ENCODE measurements at places on chromosomes 1 and 21.
A peak's percentile ranks its signal among the peaks of the same experiment; 100 is the strongest.

DNA sequence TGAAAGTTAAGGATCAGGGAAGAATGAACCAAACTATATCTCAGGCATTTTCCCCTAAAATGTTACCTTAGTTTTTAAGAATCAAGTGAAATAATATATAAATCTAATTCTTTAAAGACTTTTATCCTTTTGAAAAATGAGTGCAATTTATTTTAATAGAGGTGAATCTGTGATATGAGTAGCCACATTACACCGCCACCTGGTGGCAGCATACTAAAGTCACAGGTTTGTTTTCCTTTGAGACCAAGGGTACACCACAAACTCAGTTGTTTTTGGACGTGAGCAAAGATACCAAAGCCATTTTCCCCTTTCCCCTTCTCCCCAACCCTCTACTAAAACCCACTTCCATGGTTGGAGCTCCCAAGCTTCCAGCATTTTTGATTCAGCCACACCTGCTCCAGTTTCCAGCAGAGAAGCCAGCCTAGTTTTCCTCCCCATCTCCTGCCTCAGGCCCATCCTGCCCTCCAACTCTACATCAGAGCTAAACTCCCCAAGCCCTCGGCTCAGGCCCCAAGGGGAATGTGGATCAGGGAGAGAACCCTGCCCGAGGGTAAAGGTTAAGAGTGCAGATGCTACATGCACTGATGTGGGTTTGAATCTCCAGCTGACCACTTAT lies 22.9 kb upstream of the LDLRAP1 start:
- DNase-seq: peak; percentile 71

- no peak for DNase-seq
Measured at GRCh38 chr21:17059936-17060335, 452.9 kb upstream of the CXADR start.

DNA sequence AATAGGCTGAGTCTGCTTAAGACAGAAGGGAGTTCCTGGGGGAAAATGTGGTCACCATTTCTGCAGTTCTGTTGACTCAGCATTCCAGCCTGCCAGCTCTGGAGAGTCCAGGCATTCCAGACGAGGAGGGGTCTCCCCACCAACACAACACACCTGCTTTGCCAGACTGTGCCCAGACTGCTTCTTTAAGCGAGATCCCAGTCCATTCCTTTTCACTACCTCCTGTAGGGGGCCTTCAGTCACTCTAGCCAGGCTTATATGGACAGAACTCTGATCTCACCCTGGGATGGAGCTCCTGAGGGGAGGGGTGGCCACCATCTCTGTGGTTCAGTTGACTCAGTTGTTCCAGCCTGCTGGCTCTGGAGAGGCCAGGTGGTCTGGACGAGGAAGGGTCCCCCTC lies 48.5 kb downstream of the UBE2U start:
- no peak for DNase-seq

- no peak for DNase-seq
Measured at GRCh38 chr1:27086026-27086425, 68.9 kb downstream of the SLC9A1 start.

DNA sequence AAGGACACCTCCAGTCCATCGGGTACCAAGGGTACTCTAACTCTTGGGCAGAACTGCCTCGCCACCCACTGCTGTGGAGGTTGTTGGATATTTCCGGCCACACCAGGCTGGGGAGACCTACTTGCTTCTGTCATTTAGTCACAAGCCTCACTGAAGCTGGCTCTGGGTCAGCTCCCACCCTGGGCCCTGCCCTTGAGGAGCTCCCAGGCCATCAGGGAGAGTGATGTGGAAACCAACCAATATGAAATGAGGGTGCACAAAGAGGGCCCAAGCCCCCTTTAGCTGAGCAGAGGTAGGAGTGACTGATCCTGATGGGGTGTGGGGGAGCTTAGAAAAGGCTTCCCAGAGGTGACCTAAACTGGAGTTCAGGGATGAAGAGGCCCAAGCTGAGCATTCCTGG lies 19.6 kb downstream of the PARS2 start:
- DNase-seq: no peak

- no peak for DNase-seq
Measured at GRCh38 chr1:36304970-36305914, 926 bp upstream of the SH3D21 start.

DNA sequence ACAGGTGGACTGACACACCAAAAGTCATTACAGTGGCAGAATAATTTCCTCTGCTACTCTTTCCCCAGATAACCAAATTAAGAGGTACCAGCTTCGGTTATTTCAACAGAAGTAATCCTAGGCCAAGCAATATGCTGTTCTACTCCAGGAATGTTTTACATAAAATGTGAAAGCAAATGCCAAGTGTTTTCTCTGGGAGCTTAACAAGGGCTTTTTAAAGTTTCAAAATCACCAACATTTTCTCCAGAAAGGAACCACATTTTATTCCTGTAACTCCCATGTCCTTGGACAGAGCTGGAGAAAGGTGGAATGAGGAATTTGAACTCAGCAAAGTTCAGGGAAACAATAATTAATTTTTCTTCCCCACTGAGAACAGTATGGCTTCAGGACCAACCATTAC lies 27.2 kb downstream of the CNN3 start:
- no peak for DNase-seq

DNA sequence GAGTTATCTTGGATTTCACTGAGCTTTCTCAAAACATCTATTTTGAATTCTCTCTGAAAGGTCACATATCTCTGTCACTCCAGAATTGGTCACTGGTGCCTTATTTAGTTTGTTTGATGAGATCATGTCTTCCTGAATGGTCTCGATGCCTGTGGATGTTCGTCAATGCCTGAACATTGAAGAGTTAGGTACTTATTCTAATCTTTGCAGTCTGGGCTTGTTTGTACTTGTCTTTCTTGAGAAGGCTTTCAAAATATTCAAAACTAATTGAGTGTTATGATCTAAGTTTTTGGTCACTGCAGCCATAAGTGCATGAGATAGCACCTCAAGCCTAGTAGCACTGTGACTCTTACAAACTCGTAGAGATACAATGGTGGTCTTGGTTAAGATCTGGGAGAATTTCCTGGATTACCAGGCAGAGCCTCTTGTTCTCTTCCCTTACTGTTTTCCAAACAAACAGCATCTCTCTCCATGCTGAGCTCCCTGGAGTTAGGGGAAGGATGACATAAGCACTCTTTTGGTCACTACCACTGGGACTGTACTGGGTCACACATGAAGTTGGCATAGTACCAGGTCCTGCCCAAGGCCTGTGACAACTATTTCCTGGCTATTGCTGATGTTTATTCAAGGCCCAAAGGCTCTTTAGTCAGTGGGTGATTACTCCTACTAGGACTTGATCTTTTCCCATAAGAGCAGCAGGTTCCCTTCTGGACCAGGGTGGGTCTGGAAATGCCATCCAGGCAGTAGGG lies 25.6 kb downstream of the SLC22A15 start:
- no peak for DNase-seq

DNA sequence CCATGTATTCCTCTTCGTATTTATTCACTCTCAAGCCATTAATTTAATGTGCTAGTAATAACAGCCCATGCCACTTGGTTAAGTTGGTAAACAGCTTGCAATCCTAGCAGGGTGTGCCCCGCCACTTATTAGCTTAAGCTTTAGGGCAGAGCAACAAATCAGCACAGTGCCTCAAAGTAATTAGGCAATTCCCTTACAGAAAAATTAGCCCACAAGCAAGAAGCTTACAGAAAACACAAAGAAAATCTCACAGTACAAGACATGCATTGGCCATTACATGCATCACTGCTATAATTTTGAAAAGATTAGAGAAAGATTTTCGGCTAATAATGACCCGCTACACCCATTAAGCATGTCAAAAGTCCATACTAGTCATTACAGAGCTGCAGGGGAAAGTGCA lies 47.6 kb downstream of the TGFB2 start:
- no peak for DNase-seq

GRCh38 chr1:8674912-8675311 lies 142.5 kb downstream of the RERE start:
- DNase-seq: no peak

DNA sequence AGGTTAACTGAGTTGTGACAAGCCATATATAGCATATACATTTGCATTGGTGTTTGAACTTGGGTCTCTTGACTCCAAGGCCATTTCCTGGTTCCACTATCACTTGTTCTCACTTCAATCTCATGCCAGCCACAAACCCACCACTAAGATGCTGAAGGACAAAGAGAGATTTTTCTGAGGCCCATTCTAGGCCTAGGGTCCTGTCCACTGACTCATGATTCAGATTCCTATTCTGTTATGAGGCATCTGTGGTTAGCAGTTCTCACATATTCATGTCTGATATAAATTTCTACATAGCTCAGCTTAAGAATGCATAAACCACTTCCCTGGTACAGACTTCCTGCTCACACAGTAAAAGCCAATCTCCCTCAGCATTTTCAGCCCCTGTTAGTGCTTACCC lies 326.1 kb upstream of the BEND5 start:
- DNase-seq: no peak

DNA sequence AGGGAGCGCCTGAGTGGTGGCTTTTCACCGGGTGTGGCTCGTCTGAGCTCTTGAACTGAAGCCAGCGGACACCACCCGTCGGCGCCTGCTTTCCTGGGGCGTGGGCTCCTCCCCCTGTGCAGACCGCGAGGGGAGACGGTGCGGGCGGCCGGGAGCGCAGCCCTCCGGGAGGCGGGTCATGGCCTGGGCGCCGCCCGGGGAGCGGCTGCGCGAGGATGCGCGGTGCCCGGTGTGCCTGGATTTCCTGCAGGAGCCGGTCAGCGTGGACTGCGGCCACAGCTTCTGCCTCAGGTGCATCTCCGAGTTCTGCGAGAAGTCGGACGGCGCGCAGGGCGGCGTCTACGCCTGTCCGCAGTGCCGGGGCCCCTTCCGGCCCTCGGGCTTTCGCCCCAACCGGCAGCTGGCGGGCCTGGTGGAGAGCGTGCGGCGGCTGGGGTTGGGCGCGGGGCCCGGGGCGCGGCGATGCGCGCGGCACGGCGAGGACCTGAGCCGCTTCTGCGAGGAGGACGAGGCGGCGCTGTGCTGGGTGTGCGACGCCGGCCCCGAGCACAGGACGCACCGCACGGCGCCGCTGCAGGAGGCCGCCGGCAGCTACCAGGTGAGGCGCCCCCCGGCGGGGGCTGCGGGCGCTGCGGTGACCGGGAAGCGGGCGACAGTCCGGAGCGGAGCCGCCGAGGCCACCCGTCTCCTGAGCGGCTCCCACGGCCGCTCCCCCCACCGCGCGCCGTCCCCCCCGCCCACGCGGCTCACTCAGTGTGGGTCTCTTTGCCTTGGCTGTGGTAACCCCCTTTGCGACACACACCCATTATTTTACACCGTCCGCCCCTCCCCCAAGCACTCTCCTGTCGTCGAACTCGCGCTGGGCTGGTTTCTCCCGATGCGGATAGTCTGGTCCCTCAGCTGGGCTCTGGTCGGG lies at the start of gene TRIM58:
TSS of gene TRIM58 (plus strand) at position 119 of the 916 bp plus-strand sequence. CDS start at position 179, 60 bp downstream.
- DNase-seq: peak; percentile 22

- no peak for DNase-seq
Measured at GRCh38 chr1:41469706-41470105, 14.8 kb downstream of the EDN2 start.

GRCh38 chr21:25462517-25462971 lies 144.7 kb downstream of the MRPL39 start:
- no peak for DNase-seq

- DNase-seq: no peak
Measured at GRCh38 chr21:42666023-42666747, 12.8 kb downstream of the PDE9A start.

DNA sequence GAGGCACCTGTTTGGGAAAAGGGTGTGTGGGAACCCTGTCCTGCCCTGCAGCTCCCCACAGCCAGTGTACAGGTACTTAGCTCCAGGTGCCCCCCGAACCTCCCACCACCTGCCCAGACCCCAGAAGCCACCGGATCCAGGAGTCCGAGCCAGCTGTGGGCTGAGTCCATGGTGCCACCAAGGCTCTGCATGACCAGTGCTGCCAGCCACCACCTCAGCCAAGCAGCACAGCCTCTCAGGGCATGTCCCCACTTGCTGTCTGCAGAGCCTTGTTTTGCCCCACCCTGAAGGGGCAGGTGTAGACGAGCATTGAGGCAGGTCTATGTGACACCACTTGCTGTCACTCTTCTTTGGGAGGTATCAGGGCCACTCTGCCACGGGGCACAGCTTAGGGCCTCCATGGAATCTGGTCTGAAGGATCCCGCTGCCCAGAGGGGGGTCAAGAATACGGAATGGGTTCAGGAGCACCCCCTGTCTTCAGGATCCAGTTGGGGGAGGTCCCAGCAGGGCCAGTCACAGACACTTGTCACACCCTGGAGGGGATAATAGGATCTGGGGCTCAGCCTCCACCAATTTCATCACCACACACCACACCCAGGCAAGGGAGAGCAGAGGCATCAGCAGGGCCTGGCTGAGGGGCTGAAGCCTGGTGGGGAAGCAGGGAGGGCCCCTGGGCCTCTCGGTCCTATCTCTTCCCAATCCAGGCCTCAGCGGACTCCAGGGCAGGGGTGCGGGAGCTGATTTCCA lies 27.7 kb downstream of the ARHGEF19 start:
- no peak for DNase-seq

DNA sequence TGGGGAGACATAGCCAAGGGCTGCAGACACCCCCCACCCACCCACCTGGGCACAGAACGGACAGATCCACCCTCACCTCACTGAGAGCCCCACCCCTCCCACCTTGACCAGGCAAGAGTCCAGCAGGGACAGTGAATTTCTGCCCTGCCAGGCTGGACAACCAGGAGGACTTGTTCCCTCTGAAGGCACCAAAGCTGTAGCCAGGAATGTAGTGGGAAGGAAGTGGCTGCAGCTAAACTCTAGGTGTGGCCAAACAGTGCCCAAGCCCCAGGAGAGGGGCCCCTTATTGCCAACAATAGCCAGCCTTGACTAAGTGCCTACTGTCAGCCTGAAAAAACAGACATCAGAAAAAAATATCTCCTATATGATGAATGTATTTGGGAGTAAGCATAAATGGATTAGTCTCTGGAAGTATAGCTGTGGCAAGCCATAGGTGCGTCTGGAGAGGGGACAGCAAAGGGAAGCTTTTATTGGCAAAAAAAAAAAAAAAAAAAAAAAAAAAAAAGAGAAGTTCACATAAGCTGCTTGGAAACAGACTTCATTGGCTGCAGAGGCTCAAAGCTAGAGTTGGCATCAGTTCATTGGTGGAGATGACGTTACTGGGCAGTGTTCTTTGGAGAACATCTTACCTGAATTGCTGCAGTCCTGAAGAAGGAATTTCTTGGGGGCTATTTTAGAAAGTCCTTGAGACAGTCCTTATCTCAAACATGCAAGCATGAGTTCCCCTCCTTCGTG lies 64.1 kb upstream of the TMEM51 start:
- DNase-seq: no peak

- no peak for DNase-seq
Measured at GRCh38 chr1:37473431-37474045, 842 bp upstream of the ZC3H12A start.

DNA sequence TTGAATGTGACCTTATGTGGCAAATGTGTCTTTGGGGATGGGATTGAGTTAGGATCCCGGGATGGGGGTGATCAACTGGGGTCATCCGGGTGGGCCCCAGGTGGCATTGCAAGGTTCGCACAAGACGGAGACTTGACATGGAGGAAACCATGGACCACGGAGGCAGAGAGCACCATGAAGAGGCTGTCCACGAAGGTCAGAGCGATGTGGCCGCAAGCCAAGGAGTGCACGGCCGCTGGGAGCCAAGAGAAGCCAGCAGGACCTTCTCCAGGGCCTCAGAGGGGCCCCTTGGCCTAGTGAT lies 22.3 kb upstream of the COL18A1 start:
- no peak for DNase-seq
